Tibial artery (tissue), 4 donors: ENCODE measurements at places on chromosomes 12 and 14.
A peak's percentile ranks its signal among the peaks of the same experiment; 100 is the strongest.

GRCh38 chr12:122371475-122372045 is 50.9 kb downstream of the CLIP1 start:
- H3K4me1 ChIP-seq = peaks cover 26% of the 10 kb centered on the region
- DNase-seq = no peak
- peak overlapping the region; percentile 81 for H3K27ac ChIP-seq
- H3K27me3 ChIP-seq = no peaks in the 10 kb centered on the region
- no peak overlapping the region for H3K4me3 ChIP-seq

DNA sequence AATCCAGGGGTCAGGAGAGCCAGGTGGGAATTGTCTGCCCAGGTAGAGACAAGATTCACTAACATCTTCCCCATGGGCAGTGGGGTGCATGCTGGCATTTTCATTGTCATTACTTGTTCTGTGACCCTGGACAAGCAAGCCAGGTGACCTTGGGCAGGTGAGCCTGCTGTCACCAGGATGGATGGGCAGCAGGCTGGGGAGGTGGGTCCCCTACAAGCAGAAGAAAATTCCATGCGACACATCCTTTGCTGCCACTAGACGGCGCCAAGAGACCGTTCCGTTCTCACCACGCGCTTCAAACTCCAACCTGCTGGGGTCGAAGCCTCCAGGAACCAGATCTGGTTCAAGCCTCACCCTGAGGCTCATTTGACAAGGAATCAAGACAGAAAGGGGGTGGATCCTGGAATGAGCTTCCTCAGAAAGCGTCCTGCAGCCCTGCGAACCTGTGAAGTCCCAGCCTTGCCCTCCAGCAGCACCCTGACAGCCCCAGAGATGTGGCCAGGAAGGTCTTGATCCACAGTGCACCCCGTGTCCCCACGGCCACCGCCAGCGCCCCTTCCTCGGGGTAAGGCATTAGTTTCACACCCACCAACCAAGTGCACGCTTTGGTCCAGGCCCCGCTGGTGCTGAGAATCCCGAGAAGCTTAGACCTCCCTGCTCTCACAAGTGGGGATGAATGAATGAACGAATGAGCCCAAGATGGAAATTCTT is 3.2 kb upstream of the DYNC1H1 start:
- H3K27ac ChIP-seq = no peak overlapping the region
- H3K4me3 ChIP-seq = no peak overlapping the region
- DNase-seq = peak; percentile 83
- no peaks in the 10 kb centered on the region for H3K27me3 ChIP-seq

DNA sequence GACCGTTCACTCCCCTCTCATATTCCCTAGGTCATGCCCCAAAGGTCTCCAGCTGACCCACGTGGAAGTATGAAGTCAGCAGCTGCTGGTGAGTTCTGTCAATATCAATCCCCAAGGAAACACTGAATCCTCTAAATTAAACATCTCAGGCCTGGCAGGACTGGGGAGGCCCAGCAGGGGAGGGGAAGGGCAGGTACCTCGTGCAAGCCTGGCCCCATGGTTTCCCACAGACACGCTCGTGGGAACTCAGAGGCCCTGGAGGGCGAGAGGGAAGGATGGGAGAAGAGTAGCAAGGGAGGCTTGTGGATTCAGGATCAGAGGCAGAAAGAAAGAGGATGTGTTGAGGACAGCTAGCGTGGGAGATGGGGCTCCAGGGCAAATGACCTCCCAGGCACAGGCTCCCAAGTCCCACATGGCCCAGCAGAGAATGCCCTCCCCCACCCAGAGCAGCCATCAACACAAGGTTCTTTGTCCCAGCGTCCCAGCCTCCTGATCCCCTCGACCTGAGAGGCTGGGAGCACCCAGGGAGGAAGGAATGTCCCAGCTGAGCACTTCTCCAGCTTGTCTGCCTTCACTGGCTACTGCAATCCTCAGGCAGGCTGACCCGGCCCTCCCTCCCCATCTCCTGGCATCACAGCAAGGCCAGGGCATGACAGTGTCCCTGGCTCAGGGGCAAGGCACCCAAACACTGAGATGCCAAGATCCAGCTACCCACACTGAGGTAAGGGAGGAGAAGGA is 20.1 kb upstream of the RPLP0 start:
- H3K4me1 ChIP-seq = no peaks in the 10 kb centered on the region
- peaks cover 53% of the 10 kb centered on the region for H3K36me3 ChIP-seq
- H3K27ac ChIP-seq = no peak overlapping the region
- DNase-seq = no peak
- H3K27me3 ChIP-seq = no peaks in the 10 kb centered on the region

DNA sequence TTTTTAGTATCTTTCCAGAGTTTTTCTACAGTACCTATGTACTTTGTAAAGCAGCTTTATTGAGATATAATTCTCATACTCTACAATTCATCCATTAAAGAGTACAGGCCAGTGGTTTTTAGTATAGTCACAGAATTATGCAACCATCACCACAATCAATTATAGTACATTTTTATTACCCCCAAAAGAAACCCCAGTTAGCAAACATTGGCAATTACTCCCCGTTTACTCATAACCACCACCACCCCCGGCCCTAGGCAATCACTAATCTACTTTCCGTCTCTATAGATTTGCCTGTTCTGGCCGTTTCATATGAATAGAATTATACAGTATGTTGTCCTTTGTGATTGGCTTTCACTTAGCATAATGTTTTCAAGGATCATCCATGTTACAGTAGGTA is 119.8 kb downstream of the KICS2 start:
- no peak overlapping the region for H3K4me3 ChIP-seq
- no peaks in the 10 kb centered on the region for H3K36me3 ChIP-seq
- no peak for DNase-seq
- H3K27me3 ChIP-seq = no peaks in the 10 kb centered on the region

GRCh38 chr12:123269395-123269892 is 2.2 kb downstream of the CDK2AP1 start:
- H3K27me3 ChIP-seq = no peaks in the 10 kb centered on the region
- H3K27ac ChIP-seq = peak overlapping the region; percentile 82
- no peak for DNase-seq
- H3K4me1 ChIP-seq = peaks cover 37% of the 10 kb centered on the region
- H3K4me3 ChIP-seq = peak overlapping the region; percentile 74

- H3K27me3 ChIP-seq = no peaks in the 10 kb centered on the region
- no peaks in the 10 kb centered on the region for H3K36me3 ChIP-seq
- no peaks in the 10 kb centered on the region for H3K4me1 ChIP-seq
- no peak overlapping the region for H3K4me3 ChIP-seq
- no peak overlapping the region for H3K27ac ChIP-seq
- DNase-seq = no peak
Measured at GRCh38 chr12:105978686-105979085, 160.1 kb downstream of the NUAK1 start.

DNA sequence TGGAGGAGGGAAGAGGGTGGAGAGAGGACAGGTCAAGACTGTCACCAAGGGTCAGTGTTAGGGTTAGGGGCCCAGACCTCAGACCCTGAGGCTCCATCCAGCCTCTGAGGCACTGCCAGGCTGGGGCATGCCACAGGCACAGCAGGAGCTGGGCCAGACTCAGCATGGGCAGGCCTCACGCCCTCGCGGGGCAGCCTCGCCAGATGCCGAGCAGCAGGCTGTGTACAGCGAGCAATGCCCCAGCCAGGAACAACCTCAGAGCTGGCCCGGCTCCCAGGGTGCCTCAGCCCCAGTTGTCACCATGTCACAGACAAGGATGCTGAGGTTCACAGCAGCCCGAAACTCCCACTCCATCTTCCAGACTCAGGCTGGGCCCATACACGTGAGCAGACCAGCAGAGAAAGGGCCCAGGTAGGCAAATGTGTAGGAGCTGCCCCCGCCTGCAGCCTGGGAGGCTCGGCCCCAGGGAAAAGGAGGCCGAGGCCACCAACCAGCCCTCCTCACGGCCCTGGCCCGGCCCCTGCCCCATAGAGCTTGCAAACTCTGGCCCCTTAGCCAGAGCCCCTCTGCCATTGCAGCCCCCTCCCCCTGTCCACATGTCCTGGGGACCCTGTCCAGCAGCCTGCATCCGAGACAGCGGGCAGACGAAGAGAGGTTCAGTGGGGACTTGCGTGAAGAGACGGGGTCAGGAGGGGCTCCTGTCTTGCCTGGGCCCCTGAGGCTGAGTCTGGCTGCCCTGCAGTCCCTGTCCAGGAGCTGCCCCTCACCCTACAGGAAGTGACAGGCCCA is 7.5 kb downstream of the C14orf180 start:
- no peak overlapping the region for H3K4me3 ChIP-seq
- peaks cover 25% of the 10 kb centered on the region for H3K4me1 ChIP-seq
- no peaks in the 10 kb centered on the region for H3K36me3 ChIP-seq
- peak overlapping the region; percentile 49 for H3K27ac ChIP-seq
- H3K27me3 ChIP-seq = peaks cover 11% of the 10 kb centered on the region

DNA sequence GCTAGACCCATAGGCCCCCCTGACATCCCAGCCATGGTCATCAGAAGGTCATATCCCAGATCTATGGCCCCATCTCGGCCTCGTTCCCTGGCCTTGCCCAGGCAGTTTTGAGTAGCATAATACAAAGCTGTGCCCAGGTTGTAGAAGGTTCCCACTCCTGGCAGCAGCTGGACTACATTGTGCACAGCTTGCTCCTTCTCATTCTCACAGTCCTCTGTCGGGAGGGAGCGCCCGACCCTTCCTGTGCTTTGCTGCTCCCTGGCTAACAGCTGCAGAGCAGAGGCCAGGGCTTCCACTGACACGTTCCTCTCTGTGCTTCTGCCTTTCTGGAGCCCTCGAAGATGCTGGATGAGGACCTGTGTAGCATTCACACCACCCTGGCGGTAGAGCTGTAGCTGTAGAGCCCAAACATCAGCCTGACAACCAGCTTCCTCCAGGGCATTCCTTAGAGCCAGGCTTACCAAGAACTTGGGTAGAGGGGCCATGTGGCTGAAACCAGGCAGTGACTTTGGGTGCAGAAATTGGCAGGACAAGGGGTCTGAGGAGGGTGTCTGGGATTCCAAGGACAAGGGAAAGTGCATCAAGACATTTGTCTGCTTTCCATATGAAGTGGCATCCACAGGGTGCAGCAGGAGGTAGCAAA is 1.0 kb downstream of the APOF start:
- no peak overlapping the region for H3K27ac ChIP-seq
- peaks cover 12% of the 10 kb centered on the region for H3K4me1 ChIP-seq
- no peak overlapping the region for H3K4me3 ChIP-seq
- DNase-seq = no peak
- peaks cover under 1% of the 10 kb centered on the region for H3K36me3 ChIP-seq
- H3K27me3 ChIP-seq = no peaks in the 10 kb centered on the region
